SJCRH30 (cell line): ENCODE measurements at places on chromosomes 2 and 18.

- no peak overlapping the region for H3K27ac ChIP-seq
- DNase-seq = no peak
- no peaks in the 10 kb centered on the region for H3K4me1 ChIP-seq
- no peak overlapping the region for H3K4me3 ChIP-seq
- no peaks in the 10 kb centered on the region for H3K27me3 ChIP-seq
Observed at GRCh38 chr18:79935925-79936324, 15.5 kb downstream of the SLC66A2 start.

DNA sequence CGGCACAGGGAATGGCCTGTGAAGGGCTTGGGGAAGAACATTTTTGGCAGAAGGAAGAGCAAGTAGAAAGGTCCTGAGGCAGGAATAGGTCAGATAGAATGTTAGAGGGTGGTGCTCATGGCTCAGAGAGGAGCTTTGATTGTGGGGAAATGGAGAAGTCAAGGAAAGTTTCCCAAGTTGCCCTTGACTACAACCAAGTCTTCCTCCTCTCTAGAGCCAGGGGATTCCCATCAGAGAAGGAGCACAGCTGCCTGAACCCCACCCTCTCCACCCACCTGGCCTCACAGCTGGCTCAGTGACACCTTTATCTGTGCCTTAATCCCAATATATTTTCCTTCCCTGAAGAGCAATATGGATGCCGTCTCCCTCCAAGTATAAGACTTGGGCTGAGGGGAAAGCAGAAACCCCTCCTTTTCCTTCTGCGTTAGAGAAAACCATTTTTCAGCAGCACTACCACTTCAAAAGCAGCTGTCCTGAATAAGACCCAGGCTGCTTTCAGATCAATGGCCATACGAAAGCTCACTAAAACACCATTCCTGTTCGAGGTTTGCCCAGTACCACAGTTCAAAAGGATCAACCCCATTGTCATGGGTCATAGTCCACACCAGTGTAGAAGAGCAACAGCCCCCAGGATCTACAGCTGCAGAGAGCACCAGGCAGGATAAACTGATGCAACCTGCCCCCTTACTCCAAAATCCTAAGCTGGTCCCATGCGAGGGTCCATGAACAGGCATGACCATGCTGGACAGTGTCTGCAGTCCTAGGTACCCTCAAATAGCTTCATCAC lies 199.6 kb downstream of the AFF3 start:
- H3K27me3 ChIP-seq = no peaks in the 10 kb centered on the region
- H3K27ac ChIP-seq = no peak overlapping the region
- no peaks in the 10 kb centered on the region for H3K4me1 ChIP-seq

- no peak overlapping the region for H3K4me3 ChIP-seq
- H3K36me3 ChIP-seq = no peaks in the 10 kb centered on the region
- H3K4me1 ChIP-seq = no peaks in the 10 kb centered on the region
- H3K27ac ChIP-seq = no peak overlapping the region
Observed at GRCh38 chr2:241788572-241788971, 11.9 kb downstream of the GAL3ST2 start.

GRCh38 chr2:109507828-109508227 lies 105.9 kb downstream of the SEPTIN10 start:
- no peaks in the 10 kb centered on the region for H3K4me1 ChIP-seq
- no peaks in the 10 kb centered on the region for H3K36me3 ChIP-seq
- no peak overlapping the region for H3K27ac ChIP-seq
- no peaks in the 10 kb centered on the region for H3K27me3 ChIP-seq
- no peak overlapping the region for H3K4me3 ChIP-seq

- no peaks in the 10 kb centered on the region for H3K36me3 ChIP-seq
- H3K4me3 ChIP-seq = no peak overlapping the region
- DNase-seq = no peak
Observed at GRCh38 chr2:39225567-39225966, 18.2 kb downstream of the CDKL4 start.

DNA sequence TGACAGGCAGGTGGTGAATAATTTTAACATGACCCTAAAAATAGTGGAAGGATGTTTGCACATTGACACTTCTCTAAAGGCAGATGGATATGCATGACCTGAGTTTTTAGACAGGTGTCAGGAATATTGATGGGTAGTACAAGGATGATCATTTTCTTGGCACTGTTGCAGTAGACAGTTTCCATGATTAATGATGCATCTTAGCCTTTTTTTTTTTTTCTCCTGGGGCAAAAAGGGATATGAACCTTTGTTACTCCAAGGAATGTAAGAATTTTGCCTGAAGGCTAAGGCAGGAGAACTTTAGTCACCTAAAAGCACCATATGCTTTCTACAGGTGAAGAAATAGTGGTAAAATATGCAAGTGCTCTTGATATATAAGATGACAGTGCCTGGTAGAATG lies 136.3 kb upstream of the CAVIN2 start:
- H3K4me3 ChIP-seq = no peak overlapping the region
- no peaks in the 10 kb centered on the region for H3K27me3 ChIP-seq
- no peak for DNase-seq
- H3K36me3 ChIP-seq = no peaks in the 10 kb centered on the region

GRCh38 chr2:105761931-105762515 lies 17.3 kb downstream of the NCK2 start:
- H3K36me3 ChIP-seq = peaks cover 4% of the 10 kb centered on the region; the same call in 1 of the 2 replicates
- no peak for DNase-seq
- H3K4me3 ChIP-seq = no peak overlapping the region
- no peak overlapping the region for H3K27ac ChIP-seq

GRCh38 chr18:21141668-21142422 lies 30.2 kb upstream of the ROCK1 start:
- no peaks in the 10 kb centered on the region for H3K27me3 ChIP-seq
- H3K36me3 ChIP-seq = no peaks in the 10 kb centered on the region
- no peaks in the 10 kb centered on the region for H3K4me1 ChIP-seq
- H3K27ac ChIP-seq = no peak overlapping the region
- DNase-seq = no peak
- H3K4me3 ChIP-seq = no peak overlapping the region

DNA sequence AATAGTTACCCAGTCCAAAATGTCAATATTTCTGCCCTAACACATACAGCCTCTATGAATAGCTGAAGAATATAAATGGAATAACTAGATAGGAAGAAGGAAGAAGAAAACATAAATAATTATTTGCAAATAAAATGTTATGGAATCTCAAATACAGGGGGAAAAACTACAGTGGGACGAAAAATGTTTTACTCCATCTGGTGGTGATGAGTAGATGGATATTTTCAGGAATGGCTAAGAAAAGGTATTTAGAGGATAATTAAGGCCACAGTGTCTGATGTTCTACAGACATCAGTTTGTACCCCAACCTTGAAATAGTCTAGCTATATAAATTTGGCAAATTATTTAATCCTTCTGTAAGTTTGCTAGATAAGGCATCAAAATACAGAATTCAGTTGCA lies 178.1 kb upstream of the FSHR start:
- H3K27me3 ChIP-seq = no peaks in the 10 kb centered on the region
- H3K4me3 ChIP-seq = no peak overlapping the region
- H3K27ac ChIP-seq = no peak overlapping the region
- no peaks in the 10 kb centered on the region for H3K4me1 ChIP-seq

DNA sequence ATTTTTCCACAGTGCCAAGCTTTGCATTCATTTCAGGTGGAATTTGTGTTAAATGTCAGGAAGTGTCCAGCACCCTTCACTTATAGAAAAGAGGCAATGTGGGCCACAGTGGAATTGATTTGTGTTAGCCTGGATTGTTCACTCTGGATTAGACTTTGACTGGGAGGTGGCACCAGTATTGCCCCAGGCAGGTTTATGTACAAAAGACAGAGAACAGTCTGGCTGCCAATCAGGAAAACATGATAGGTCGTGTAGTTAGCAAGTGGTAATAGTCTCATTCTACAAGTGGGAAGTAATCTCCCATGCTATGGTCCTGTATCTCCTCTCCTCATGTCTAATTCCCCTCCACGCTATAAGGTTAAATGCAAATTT lies 45.6 kb downstream of the RAB27B start:
- H3K4me1 ChIP-seq = no peaks in the 10 kb centered on the region
- H3K27me3 ChIP-seq = no peaks in the 10 kb centered on the region
- H3K36me3 ChIP-seq = no peaks in the 10 kb centered on the region
- H3K27ac ChIP-seq = no peak overlapping the region
- no peak overlapping the region for H3K4me3 ChIP-seq
